ENCODE measurements at places on chromosomes 2 and 18. TPM values are rescaled to one million over a fixed set of nuclear protein-coding genes. Genes with fewer than 3 reads are reported as not detected.

Gene DAPL1
- not detected for total RNA-seq

Gene VSNL1
- total RNA-seq = 0.47 TPM

Gene ABCG8
- total RNA-seq = not detected

Gene ADAM23
- 11.1 TPM for total RNA-seq

Gene NLRC4
- not detected for total RNA-seq

Gene RAMP1
- total RNA-seq = 2.7 TPM

Gene UPP2
- total RNA-seq = not detected

Gene SLC4A3
- total RNA-seq = 2.0 TPM

Gene NOSTRIN
- total RNA-seq = 0.09 TPM

Gene CROCC2
- total RNA-seq = 0.26 TPM

Gene SEPTIN10
- total RNA-seq = 101 TPM

Gene CRYGD
- not detected for total RNA-seq

Gene EGR4
- under 0.01 TPM for total RNA-seq

Gene RGPD6
- total RNA-seq = 12.3 TPM

Gene CDC42EP3
- total RNA-seq = 2.6 TPM

Gene SNORC
- 0.79 TPM for total RNA-seq

Gene PFN4
- total RNA-seq = 0.43 TPM

Gene NEB
- total RNA-seq = under 0.01 TPM

Gene IL1R2
- 0.79 TPM for total RNA-seq

Gene C18orf54
- total RNA-seq = 1.9 TPM

Gene RNU2-63P
- 251 TPM for total RNA-seq

Gene VIL1
- not detected for total RNA-seq

Gene SKOR2
- not detected for total RNA-seq

Gene RFTN2
- 3.6 TPM for total RNA-seq

Gene DOCK10
- total RNA-seq = 29.5 TPM

Gene POTEC
- not detected for total RNA-seq

Gene MSGN1
- total RNA-seq = not detected

Gene MAL
- 0.17 TPM for total RNA-seq

Gene FTCDNL1
- total RNA-seq = 1.2 TPM

Gene RAX
- total RNA-seq = not detected

Measured in bronchial smooth muscle cell (primary cell).